ENCODE measurements at places on chromosomes 12 and 14. TPM values are rescaled to one million over a fixed set of nuclear protein-coding genes. Genes with fewer than 3 reads are reported as not detected.

Gene SDR39U1
- 38.3 TPM for polyA plus RNA-seq

GRCh38 chr12:98002887-98003493 lies 512.4 kb upstream of the TMPO start:
- DNase-seq, result peak; percentile 33

DNA sequence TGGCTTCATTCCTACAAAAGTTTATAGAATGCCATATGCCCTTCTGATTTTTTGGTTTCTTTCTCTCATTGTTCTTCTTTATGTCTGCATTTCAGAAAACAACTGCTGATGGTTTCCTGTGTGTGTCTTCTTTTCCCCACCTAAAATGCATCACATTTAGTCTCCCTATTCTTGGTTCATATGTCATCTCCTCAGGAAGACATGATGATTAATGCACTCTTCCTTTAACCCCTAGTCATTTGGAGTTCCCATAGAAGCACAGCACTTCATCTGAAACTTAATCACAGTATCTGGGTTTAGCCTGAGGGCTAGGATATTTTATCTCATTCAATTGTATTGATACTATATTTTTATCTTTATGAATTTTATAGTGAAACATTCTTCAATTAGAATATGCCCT lies 21.5 kb downstream of the GNPNAT1 start:
- DNase-seq, result no peak

DNA sequence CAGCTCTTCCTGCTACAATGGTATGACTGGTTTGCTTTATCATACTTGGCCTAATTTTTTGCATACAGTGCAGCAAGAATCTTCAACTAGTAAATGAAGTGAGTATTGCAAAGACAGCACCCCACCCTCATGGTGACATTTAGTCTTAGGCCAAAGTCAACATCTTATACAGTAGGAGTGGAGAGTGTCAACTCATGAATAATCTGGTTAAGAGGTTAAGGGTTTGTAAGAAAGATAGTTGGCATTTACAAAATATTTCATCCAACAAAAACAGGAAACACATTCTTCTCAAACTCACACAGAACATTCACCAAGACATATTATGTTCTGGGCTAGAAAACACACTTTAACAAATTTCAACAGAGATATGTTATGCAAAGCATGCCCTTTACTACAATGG lies 2.2 kb upstream of the OAS1 start:
- DNase-seq, result no peak

GRCh38 chr12:64160711-64161060 lies 61.4 kb downstream of the KICS2 start:
- DNase-seq, result peak; percentile 58

GRCh38 chr14:26424537-26424936 lies 173.3 kb downstream of the NOVA1 start:
- DNase-seq, result no peak

DNA sequence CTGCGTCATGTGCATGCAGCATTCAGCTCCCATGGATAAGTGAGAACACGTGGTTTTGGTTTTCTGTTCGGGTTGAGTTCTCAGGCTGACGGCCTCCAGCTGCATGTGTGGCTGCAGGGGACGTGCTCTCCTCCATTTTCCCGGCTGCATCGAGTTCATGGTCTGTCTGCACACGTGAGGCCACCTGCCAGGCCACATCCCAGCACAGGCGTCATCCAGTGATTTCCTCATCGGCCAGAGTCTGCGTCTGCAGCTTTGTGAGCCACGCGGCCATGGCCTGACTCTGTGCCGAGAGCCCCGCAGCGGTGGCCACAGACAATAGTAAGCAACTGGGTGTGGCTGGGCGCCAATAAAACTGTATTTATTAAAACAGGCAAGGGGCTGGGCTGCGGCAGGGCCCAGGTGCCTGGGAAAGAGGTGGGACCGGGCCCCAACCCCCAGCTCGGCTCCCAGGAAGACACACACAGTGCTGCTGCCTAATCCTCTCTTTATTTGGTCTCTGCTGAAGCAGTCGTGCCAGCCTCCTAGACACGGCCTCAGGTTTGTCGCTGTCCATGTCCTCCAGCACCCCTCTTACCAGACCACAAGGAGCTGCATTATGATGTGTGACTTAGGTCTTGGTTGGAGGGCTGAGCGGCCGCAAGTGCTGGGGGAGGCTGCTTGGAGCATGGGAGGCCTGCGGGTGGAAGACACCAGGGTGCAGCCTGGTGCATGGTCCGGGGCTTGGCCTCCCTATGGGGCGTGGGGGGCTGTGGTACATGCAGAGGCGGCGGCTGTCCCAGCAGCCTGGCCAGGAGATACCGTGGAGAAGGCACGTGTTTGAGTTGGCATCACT lies 52.0 kb downstream of the NOC4L start:
- DNase-seq, result no peak

DNA sequence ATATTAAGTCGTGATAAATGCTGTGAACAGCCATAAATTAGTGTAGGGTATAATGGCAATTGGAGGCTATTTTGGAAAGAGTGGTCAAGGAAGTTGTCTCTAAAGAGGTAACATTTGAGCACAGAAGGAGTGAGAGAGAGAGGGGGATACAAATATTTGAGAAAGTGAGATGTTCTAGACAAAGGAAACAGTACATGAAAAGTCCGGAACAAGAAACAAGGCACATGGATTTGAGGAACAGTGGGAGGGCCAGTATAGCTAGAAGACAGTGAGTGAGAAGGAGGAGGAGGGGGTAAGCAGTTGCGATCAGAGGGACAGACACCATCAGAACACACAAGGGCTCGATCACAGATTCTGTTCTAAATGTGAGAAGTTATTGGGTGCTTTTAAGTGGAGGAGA lies 20.1 kb upstream of the RNASE12 start:
- no peak for DNase-seq

DNA sequence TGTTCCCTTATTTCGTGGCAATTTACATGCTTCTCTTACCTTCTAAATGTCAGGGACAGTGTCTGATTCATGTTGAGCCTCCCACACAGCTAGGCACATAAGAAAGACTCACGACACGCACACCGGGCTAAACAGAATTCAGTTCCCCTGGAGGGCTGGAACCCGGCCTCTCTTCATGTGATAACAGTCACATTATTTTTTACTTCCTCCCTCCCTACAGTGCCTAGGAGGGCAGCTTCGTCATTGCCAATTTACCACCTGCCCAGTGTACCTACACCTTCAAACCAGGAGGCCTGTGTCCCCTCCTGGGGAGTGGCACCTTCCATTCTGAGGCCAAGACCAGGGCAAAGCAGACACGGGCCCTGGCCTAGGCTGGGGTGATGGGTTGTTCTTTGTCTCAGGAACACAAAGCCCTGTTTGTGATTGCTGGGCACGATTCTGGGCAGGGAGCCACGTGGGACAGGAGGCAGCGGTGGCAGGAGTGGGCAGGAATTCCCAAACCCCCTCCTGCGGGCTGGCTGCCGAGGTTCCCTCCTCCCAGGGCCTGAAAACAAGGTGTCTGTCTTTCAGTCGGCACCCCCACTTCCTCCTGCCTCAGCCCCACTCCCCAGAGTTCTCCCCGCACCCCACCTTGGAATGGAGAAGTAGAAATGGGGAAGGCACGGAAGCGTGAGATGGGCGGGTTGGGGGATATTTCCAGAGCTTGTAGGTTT lies 6.8 kb upstream of the RASAL1 start:
- no peak for DNase-seq
